ENCODE measurements at places on chromosomes 3 and 15. TPM values are rescaled to one million over a fixed set of nuclear protein-coding genes. Genes with fewer than 3 reads are reported as not detected.
A peak's percentile ranks its signal among the peaks of the same experiment; 100 is the strongest.

The FGD5 gene
- 10.0 TPM for total RNA-seq

DNA sequence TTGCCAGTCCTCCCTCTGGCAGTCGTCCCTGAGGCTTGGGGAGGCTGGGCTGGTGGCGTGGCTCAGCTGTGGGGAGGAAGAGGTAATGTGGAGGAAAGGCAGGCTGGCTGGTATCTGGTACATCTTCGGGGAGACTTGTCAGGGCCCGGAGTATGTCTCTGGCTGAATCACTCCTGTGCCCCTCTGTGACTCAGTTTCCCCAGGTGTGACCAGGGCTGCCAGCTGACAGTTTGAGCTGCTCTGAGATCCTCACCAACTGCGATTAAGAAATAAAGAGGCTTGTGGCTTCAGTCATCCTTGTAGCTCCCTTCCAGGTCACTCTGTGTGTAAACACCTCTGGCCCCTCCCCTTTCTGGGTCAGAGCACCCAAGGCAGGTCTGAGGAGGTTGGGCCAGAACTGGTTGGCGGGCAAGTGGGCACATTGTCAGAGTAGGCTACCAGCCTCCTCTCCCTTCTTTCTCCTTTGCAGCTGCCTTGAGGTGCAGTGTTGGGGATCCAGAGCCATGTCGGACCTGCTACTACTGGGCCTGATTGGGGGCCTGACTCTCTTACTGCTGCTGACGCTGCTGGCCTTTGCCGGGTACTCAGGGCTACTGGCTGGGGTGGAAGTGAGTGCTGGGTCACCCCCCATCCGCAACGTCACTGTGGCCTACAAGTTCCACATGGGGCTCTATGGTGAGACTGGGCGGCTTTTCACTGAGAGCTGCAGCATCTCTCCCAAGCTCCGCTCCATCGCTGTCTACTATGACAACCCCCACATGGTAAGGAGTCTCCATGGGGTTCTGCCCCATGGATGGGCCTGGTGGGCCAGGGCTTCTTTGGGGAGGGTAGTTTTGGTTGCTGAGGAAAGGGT, 3.0 kb downstream of the TEX264 start:
- peaks cover 86% of the 10 kb centered on the region for H3K4me1 ChIP-seq
- no peaks in the 10 kb centered on the region for H3K27me3 ChIP-seq
- peak; percentile 63 for DNase-seq
- no peak overlapping the region for H3K4me3 ChIP-seq
- H3K36me3 ChIP-seq = peaks cover 16% of the 10 kb centered on the region

- peaks cover 10% of the 10 kb centered on the region for H3K4me1 ChIP-seq
- H3K27me3 ChIP-seq = no peaks in the 10 kb centered on the region
- H3K4me3 ChIP-seq = no peak overlapping the region
- DNase-seq = no peak
Measured at GRCh38 chr3:127767126-127767525, 55.2 kb downstream of the MGLL start.

The RBP2 gene
- total RNA-seq = not detected

The IGSF10 gene
- 1.2 TPM for total RNA-seq

- no peaks in the 10 kb centered on the region for H3K27me3 ChIP-seq
- peaks cover 13% of the 10 kb centered on the region for H3K4me1 ChIP-seq
- no peak overlapping the region for H3K27ac ChIP-seq
- peaks cover 97% of the 10 kb centered on the region for H3K36me3 ChIP-seq
- no peak overlapping the region for H3K4me3 ChIP-seq
- no peak for DNase-seq
Measured at GRCh38 chr15:78906316-78906620, 33.6 kb downstream of the MORF4L1 start.

- DNase-seq = no peak
- no peaks in the 10 kb centered on the region for H3K36me3 ChIP-seq
- H3K27me3 ChIP-seq = no peaks in the 10 kb centered on the region
- H3K4me3 ChIP-seq = peak overlapping the region; percentile 59
- H3K27ac ChIP-seq = no peak overlapping the region
- H3K4me1 ChIP-seq = peaks cover 12% of the 10 kb centered on the region
Measured at GRCh38 chr3:186772281-186772694, 11.1 kb upstream of the EIF4A2 start.

- peak overlapping the region; percentile 84 for H3K27ac ChIP-seq
- H3K27me3 ChIP-seq = peaks cover 42% of the 10 kb centered on the region
- DNase-seq = no peak
- no peaks in the 10 kb centered on the region for H3K36me3 ChIP-seq
- H3K4me3 ChIP-seq = peak overlapping the region; percentile 74
Measured at GRCh38 chr3:46881596-46882376, 4.3 kb downstream of the PTH1R start.

The LYZL4 gene
- total RNA-seq = not detected

- H3K36me3 ChIP-seq = no peaks in the 10 kb centered on the region
- no peak overlapping the region for H3K27ac ChIP-seq
- H3K27me3 ChIP-seq = no peaks in the 10 kb centered on the region
- peaks cover 30% of the 10 kb centered on the region for H3K4me1 ChIP-seq
Measured at GRCh38 chr3:45060165-45060892, 34.2 kb downstream of the CLEC3B start.

The MTFMT gene
- total RNA-seq = 18.2 TPM

GRCh38 chr3:142983318-142983717, 18.1 kb upstream of the U2SURP start:
- no peaks in the 10 kb centered on the region for H3K36me3 ChIP-seq
- no peak overlapping the region for H3K4me3 ChIP-seq
- H3K27me3 ChIP-seq = no peaks in the 10 kb centered on the region

DNA sequence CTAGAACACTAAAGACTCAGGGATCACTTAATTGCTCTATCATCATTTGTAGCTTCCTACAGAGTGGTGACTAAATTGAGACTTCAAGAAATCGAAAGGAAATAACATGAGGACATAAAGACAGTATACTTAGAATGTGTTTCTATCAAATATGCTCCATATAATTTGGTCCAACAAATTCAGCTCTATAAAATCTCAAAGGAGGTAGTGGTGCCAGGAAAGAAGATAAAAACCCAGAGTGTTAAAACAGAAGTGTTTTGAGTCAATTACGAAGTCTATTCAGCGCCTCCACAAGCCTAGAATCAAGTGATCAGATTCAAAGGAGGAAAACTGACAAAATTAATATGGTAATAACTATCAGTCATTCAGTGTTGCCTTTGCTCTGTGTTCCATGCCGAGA, 22.9 kb downstream of the MAGI1 start:
- no peaks in the 10 kb centered on the region for H3K36me3 ChIP-seq
- no peak overlapping the region for H3K27ac ChIP-seq
- no peak overlapping the region for H3K4me3 ChIP-seq
- H3K4me1 ChIP-seq = peaks cover 30% of the 10 kb centered on the region
- DNase-seq = no peak

- no peak overlapping the region for H3K27ac ChIP-seq
- H3K4me3 ChIP-seq = no peak overlapping the region
- no peaks in the 10 kb centered on the region for H3K36me3 ChIP-seq
- DNase-seq = no peak
- no peaks in the 10 kb centered on the region for H3K4me1 ChIP-seq
Measured at GRCh38 chr3:85258819-85259218, 300.0 kb downstream of the CADM2 start.

DNA sequence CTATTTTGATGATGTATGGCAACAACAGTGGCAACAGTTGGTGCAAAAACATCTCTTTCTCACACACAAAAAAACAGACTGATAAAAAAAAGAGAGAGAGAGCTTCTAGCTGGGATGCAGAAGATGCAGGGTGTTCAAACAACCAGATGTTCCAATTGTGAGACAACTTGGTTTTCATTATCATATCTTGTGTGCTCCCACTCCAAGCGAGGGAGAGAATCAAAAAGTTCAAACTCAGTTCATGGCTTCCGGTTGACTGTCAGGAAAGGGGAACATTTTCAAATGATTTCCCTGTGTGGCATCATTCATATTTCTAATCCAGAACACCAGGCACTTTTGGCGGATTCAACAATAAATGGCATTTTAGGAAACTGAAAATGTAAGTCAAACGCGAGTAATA, 72.1 kb downstream of the RSL24D1 start:
- no peak for DNase-seq
- H3K4me3 ChIP-seq = no peak overlapping the region
- H3K36me3 ChIP-seq = no peaks in the 10 kb centered on the region
- H3K27me3 ChIP-seq = no peaks in the 10 kb centered on the region
- no peak overlapping the region for H3K27ac ChIP-seq
- no peaks in the 10 kb centered on the region for H3K4me1 ChIP-seq

DNA sequence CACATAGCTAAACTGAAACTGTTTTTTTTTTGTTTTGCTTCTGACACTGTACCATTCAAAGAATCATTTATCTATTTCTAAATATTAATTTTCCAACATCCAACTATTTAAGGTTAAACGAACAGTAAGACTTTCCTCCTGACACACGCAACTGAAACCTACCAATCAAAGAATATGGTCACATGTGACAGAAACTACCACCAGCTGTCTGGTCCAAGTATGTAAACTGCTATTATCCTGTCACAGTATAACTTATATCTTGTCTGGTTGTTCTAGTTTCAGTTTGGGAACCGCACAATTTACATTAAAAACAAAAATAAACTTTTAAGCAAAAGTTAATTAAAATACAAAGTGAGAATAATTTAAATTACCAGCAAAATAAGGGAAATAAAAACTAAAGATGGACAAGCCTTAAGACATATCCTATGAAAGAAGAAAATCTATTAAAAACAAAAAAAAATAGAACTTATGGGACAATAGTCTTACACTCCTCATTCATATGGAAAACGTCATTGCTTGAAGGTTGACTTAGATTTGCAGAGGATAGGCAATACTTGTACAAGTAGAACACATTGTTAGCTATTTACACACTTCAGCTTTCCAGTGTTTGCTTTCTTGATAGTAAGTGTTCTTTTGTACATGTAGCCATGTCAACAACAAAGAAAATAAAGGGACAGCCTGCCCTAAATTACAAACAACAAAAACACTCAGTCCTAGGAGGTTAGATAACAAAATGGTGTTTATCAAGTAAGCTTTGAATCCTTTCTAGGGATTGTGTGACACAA, 26.8 kb upstream of the CHRM5 start:
- no peaks in the 10 kb centered on the region for H3K36me3 ChIP-seq
- H3K4me3 ChIP-seq = no peak overlapping the region
- no peaks in the 10 kb centered on the region for H3K27me3 ChIP-seq
- no peak overlapping the region for H3K27ac ChIP-seq

The CLDN16 gene
- total RNA-seq = 1.7 TPM

- H3K27ac ChIP-seq = no peak overlapping the region
- H3K27me3 ChIP-seq = no peaks in the 10 kb centered on the region
- no peak for DNase-seq
- peaks cover 7% of the 10 kb centered on the region for H3K4me1 ChIP-seq
- peaks cover 10% of the 10 kb centered on the region for H3K36me3 ChIP-seq
Measured at GRCh38 chr15:63918901-63919348, 85.2 kb upstream of the HERC1 start.

DNA sequence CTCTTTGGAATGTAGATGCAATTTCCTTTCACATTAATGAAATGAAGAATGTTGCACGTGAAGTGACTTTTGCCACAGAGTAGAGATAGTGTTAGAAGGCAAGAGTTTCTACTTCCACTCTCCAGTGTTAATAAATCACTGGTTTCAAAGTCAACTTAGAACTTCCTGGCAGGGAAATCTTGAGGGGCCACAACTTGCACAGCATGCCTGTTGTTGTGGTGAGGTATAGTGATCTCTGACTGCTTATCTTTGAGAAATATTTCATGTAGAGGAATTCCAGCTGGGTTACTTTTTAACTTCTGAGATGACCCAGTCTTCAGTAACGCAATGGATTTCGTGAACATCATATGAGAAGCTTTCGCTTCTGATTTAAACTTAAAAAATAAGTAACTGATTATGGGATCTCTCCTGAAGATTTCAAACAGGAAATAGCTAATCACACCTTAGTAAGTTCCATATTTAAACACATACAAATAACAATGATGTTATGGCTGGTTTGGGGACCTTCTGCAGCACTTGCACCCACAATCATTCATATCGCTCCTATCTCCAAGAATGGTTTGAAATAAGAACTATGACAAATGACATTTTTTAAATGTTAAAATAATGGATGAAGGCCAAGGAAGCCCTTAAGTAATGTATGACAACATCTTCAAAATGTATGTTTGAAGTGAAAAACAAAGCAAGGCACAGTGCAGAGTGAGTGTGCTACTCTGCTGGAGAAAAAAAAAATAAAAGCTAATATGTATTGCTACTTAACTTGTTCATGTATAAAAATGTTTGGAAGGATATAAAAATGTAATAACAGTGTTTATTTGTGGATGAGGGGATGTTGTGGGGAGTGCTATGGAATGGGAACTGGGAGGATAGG, 726.5 kb upstream of the NECTIN3 start:
- no peaks in the 10 kb centered on the region for H3K4me1 ChIP-seq
- H3K36me3 ChIP-seq = no peaks in the 10 kb centered on the region
- DNase-seq = no peak
- no peak overlapping the region for H3K27ac ChIP-seq
- no peaks in the 10 kb centered on the region for H3K27me3 ChIP-seq

- DNase-seq = no peak
- peak overlapping the region; percentile 33 for H3K27ac ChIP-seq
- no peaks in the 10 kb centered on the region for H3K36me3 ChIP-seq
- H3K4me3 ChIP-seq = no peak overlapping the region
- H3K4me1 ChIP-seq = peaks cover 5% of the 10 kb centered on the region
Measured at GRCh38 chr3:78881501-78881900, 886.3 kb downstream of the ROBO1 start.

DNA sequence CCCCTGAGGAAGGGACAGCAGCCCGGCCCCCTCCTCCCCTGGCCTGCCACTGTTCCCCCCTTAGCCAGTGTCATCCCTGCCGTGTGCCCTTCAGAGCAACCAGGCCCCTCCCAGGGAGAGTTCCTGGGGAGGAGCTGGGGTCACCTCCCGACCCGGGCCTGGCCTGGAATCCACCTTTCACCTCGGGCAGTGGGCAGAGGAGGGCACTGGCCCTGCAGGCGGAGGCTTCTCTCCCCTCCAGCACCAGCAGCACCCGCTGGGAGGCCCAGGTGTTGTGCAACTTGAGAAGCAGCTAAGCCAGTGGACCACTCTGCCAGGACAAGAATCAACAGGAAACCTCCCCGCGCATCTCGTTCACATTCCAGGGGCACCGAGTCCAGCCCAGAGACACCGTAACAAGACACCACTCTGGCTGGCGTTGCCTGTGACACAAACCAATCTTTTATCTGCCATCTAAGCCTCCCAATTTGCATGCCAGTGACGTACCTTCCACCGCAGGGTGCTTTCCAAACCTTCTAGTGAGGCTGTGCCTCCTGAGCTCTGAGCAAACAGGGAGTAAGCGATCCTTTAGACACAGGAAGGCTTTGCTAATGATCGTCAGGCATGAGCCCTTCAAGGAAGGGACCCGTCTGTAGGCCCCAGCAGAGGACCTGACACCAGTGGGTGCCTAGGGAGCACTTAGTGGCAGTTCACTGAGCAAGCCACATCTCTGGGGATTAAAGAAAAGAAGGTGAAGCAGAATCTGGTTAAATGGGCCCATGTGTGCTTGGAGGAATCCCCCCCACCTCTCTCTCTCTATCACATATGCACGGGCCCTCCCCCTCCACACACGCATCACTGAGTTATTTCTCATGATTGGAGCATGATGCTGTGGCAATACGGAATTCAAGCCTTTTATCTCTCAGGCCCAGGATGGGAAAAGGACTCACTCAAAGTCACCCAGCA, 98.9 kb upstream of the TLE3 start:
- no peaks in the 10 kb centered on the region for H3K36me3 ChIP-seq
- no peak overlapping the region for H3K4me3 ChIP-seq
- H3K27ac ChIP-seq = peak overlapping the region; percentile 67
- H3K4me1 ChIP-seq = peaks cover 72% of the 10 kb centered on the region
- H3K27me3 ChIP-seq = no peaks in the 10 kb centered on the region

Data from suprapubic skin (tissue), 4 donors.